ENCODE measurements at places on chromosomes 7 and 10.

- DNase-seq: no peak
Measured at GRCh38 chr10:32123021-32123420, 66.8 kb upstream of the KIF5B start.

DNA sequence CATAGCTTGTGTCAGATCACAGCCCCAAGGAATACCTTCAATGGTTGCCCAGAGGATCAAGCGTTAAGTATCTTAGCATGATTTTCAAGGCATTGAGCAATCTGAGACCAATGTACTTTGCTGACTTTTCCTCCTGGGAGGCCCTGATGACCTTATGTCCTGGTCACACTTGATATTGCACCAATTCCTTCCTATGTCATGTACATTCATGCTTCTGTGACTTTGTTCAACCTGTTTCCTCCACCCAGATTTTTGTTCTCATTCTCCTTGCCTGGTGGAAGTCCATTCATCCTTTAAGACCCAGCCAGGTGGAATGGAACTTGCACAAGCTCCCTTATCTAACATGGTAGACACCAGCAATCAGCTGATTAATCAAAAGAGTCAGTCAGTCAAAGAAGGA is 160.8 kb downstream of the PFKFB3 start:
- peak; percentile 44 for DNase-seq

DNA sequence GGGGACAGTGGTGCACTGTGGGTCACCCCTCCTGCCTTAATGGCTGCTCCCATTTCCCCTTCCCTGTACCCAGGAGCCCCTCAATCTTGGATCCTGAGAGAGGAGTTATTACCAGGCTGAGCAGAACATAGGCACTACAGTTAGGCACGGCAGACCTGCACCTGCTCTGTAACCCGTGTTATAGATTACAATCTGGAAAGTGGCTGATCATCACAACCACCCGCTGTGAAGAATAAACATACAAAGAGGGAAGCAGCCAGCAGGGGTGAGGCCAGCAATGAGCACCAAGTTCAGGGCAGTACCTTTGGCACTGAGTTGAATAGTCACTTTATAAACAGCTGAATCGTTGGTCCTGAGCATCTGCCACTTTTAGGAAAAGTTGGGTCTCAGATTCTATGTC is 1.7 kb downstream of the CDHR1 start:
- DNase-seq: no peak

DNA sequence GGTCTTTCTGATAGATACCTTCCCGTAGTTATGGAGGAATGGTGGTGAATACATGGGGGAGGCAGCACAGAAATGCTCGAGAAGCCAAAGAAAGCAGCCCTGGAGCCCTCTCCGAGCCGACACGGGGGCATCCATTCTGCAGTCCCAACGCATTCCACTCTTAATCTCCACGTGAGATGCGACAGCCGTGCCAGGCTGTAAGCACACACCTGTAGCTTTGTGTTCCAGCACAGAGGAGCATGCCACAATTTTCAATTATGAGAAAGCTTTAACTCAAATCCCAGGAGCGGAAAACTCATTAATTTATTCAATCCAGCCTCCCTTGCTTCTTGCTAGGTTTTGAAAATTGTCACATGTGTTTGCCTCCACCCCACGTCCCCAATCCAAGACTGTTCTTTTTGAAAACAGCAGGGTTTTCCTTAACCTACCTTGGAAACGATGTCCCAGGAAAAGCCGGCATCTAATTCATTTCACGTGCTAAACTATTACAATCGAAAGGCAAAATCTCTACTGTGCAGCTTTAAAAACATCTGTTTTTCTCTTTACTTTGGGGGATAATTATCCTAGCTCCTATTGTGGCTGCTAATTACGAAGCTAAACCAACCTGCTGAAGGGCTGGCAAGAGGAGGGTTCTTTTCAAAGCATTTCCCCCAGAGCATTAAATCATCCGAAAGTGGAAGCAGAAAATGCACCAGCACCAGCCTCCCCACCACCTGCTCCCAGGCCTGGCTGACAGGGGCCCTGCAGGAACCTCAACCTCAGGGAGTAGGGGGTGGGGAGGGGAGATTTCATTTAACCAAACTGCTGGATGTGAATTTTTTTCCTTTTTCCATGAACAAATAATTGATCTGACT is 56.0 kb upstream of the CHST15 start:
- no peak for DNase-seq

DNA sequence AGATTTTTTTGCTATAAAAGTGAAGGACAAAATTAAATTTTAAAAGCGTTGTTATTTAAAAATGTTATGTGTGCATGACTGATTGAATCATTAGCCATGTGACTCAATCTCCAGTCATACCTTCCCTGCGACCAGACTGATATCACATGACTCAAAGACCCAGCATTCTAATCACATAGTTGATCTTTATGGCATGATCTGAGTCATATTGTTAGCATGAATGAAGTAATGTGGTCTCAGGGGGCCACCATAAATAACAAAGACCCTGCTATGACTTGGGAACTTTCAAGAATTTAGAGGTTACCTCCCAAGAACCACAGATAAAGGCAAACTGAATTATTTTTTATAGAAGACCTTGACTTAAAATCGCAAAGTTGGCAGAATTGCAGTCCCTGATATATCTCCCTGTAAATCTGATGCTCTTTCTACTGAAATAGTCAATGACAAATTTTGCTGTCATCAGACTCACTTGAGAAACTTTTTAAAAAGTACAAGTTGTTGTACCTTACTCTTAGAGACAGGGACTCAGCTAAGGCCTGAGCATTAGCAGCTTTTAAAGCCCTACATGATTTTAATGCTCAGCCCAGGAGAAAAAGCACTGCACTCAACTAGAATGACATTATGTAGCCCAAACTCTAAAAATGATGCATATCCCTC is 717.3 kb downstream of the XPNPEP1 start:
- no peak for DNase-seq

DNA sequence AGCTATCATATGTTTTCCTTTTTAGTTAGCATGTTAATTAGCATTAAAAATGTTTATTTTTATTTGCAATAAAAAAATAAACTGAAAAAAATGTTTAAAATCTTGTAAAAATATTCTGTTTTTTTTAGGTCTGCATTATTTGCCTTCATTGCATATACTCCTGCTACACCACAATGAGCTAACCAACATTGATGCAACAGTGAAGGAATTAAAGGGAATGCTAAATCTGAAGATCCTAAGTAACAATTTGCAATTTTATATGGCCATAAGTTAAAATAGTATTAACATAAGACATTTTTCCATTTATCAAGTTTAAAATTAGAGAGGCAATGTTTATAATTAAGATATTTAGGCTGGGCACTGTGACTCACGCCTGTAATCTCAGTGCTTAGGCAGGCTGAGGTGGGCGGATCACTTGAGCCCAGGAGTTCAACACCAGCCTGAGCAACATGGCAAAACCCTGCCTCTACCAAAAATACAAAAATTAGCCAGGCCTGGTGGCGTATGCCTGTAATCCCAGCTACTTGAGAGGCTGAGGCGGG is 32.2 kb downstream of the LRRC72 start:
- no peak for DNase-seq

GRCh38 chr7:25632616-25633015 is 404.3 kb upstream of the NPVF start:
- no peak for DNase-seq

DNA sequence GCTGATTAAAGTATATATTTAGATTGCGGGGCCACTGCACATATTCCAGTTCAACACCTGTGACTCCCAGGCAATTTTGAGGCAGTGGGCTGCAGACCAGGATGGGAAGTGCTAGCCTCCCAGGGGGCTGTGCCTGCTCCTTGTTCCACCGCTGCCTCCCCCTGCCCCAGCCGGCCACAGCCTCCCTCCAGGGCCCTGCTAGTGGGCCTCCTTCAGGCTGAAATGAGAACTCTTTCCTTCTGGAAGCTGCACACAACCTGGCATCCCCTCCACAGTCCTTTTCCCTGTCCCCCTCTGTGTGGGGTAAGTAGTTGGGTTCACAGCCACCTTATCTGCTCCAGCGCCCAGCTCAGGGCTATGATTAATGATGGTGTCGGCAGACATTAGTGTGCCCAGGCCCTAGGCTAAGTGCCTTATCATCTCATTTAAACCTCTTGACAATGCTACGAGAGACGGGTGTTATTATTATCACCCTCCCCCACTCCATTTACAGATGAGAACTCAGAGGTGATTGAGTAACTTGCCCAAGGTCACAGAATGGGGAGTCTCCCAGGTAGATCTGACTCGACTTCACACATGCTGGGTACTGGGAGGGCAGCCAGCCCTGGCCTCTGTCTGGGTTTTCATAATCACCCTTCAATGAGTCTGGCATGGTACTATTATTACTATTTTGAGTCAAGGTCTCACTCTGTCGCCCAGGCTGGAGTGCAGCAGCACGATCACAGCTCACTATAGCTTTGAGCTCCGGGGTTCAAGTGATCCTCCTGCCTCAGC is 10.8 kb upstream of the SFRP5 start:
- DNase-seq: no peak

DNA sequence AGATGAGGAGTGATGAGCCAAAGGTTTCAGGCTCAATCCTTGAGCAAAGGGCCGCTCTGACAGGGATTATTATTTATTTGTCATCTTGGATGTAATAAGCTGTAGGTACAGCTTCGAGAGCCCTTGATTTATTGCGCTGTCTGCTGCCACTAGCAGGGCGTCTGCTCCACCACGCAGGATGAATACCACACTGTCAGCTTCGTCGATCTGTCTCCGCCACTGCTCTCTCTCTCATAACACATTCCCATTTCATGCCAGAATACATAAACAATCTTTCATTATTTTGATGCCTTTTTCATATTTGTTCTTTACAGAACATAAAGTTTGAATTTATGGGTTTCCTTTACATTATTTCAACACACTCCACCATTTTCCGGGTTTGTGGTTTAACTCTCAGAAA is 276.6 kb downstream of the LRMDA start:
- no peak for DNase-seq

DNA sequence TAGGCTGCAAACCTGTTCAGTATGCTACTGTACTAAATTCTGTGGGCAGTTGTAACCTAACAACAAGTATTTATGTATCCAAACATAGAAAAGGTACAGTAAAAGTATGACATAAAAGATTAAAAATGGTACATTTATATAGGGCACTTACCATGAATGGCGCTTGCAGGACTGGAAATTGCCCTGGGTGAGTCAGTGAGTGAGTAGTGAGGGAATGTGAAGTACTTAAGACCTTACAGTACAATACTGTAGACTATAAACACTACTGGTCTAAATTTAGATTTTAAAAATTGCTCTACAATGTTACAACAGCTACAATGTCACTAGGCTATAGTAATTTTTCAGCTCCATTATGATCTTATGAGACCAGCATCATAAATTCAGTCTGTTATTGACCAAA is 146.0 kb upstream of the GNAI1 start:
- no peak for DNase-seq

DNA sequence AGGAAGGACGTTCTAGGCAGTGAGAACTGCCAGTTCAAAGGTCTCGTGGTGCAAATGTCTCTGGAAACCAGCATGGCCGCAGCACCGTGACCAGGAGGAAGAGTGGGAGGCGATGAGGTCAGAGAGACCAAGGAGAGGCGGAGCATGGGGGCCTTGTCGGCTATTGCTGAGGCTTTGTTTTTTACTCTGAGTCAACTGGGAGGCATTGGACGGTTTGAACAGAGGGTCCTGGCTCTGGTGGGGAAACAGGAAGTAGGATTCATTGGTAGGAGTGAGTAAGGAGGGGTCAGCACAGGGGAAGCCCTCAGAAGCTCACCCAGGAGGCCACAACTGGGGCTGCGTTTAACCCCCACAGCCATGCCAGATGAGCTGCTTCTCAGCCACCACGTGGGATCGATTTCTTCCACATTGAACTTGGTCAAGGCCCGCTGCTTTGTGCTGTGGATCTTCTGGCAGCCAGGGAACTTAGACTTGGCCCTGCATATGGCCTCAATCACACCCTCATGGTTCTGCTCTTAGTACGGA is 22.2 kb upstream of the SH2B2 start:
- peak; percentile 60 for DNase-seq

DNA sequence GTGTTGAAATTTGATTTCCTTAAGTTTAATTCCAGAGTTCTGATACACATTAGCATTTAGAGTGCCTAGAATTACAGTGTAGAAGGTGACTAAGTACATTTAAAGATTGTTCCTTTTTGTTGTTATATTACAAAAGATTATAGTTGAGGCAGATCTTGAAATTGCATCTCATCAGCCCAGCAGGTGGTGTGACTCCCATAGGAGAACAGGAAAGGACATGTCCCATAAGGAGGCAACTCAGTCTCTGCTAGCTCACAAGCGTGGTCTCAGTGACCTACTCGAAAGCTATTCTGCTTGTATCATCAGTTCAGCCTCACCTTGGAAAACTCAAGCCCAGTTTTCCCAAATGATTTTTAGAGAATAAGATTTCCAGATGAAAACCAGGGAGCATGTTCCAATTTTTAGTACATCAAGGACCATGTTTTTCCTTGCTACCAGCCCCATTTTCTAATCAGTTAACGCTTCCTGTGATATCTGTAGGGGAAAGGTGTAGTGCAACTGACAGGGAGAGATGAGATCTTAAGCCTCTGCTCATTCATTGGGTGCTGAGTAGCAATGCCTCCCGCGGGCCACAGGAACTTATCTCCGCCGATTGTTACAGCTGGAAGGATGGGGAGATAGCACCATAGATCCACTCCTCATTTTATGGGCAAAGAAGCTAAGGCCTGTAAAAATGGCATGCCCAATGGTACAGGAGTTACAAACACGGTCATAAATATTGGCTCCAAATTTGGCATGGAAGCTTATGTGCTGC is 1.1 kb upstream of the GNAI1 start:
- DNase-seq: no peak

GRCh38 chr10:30229536-30229935 is 119.5 kb downstream of the MTPAP start:
- no peak for DNase-seq

DNA sequence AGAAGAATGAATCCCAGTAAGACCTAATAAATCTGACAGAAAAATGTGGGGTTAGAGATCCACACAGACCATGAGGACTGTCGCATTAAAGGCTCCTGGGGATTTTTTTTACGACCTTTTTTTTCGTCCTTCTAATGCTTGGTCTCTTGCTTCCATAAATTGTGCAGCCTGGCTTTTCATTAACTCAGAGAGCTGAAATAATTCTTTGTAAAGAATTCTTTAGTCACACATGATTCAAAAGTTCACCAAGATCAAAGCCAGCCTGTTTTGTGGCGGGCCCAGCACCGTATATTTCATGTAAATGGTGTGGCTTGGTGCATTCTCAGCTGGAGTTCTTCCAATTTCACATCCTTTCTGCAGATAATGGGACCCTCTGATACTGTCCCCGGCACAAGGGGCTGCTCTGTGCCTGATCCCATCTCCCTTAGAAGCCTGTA is 206.6 kb upstream of the BMPER start:
- DNase-seq: no peak

DNA sequence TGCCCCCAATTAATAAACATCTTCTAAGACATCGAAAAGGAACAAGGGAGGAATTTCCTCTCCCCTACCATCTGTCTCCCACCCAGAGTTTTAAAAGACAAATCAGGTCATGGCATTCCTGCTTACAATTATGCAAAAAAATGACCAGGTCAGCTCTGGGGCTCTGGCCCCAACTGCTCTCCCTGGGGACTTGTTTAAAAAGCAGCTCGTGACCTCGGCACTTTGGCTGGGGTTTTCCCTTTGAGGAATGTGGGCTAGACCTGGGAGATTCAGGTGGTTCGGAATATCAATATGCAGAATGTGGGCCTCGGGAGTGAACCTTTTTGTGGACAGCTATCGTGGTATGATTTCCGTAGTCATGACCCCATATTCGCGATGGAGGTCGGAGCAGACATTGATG is 648 bp upstream of the RADIL start:
- no peak for DNase-seq

All from suppressor macrophage (primary cell).